Regular cardiac myocyte (primary cell): ENCODE measurements at places on chromosomes 13 and 19. TPM values are rescaled to one million over a fixed set of nuclear protein-coding genes. Genes with fewer than 3 reads are reported as not detected.

Gene ZNF99
- total RNA-seq = under 0.01 TPM in 1 of 2 replicates, not detected in the other

Gene DZIP1
- 33.8 and 34.1 TPM in 2 replicates for total RNA-seq

Gene EDNRB
- 5.4 and 11.8 TPM in 2 replicates for total RNA-seq

Gene OR10H1
- total RNA-seq = not detected in 2 replicates

Gene IGFL3
- total RNA-seq = 0.28 TPM in 1 of 2 replicates, not detected in the other

Gene CNN1
- 10.2 and 56.1 TPM in 2 replicates for total RNA-seq

Gene TPTE2
- total RNA-seq = not detected in 2 replicates

Gene ZMYM5
- 8.4 and 12.1 TPM in 2 replicates for total RNA-seq

Gene P2RY11
- 2.3 and 3.8 TPM in 2 replicates for total RNA-seq

Gene RDH8
- not detected in 2 replicates for total RNA-seq

Gene ICAM3
- 7.0 and 12.1 TPM in 2 replicates for total RNA-seq

Gene RUBCNL
- 0.19 and 0.28 TPM in 2 replicates for total RNA-seq

Gene POSTN
- 564 and 1,285 TPM in 2 replicates for total RNA-seq

Gene PEAK3
- total RNA-seq = not detected in 2 replicates

Gene ANGPTL8
- total RNA-seq = not detected in 2 replicates

Gene ZNF66
- 1.4 and 2.3 TPM in 2 replicates for total RNA-seq

Gene SLC10A2
- total RNA-seq = not detected in 2 replicates

Gene ITGBL1
- total RNA-seq = 62.5 and 105 TPM in 2 replicates

Gene MED4
- total RNA-seq = 25.9 and 31.4 TPM in 2 replicates

Gene PSG1
- 0.19 and 1.4 TPM in 2 replicates for total RNA-seq

Gene ADGRE1
- not detected in 2 replicates for total RNA-seq

Gene KLF5
- total RNA-seq = 1.3 and 1.4 TPM in 2 replicates

Gene CYP4F2
- not detected in 2 replicates for total RNA-seq

Gene AMH
- 0.19 and 0.85 TPM in 2 replicates for total RNA-seq

Gene LRRC63
- 0.19 and 0.28 TPM in 2 replicates for total RNA-seq

Gene FAM187B
- not detected in 2 replicates for total RNA-seq

Gene SLAIN1
- 0.38 and 0.56 TPM in 2 replicates for total RNA-seq

Gene ZNF587B
- total RNA-seq = 18.6 and 44.9 TPM in 2 replicates
